Activated CD4-positive, alpha-beta T cell treated with anti-CD3 and anti-CD28 coated beads for 24 hours (primary cell): ENCODE measurements at places on chromosomes 13 and 19.

GRCh38 chr13:52994865-52995264, 33.7 kb upstream of the OLFM4 start:
- DNase-seq: no peak

GRCh38 chr13:51328488-51328887, 11.0 kb upstream of the SERPINE3 start:
- no peak for DNase-seq

- DNase-seq: no peak
These were observed 1.7 kb downstream of the UBE2M start for GRCh38 chr19:58556622-58557220.

GRCh38 chr13:110812869-110813645, 99.6 kb downstream of the ING1 start:
- no peak for DNase-seq

GRCh38 chr19:48962849-48963165, 2.3 kb upstream of the FTL start:
- no peak for DNase-seq

DNA sequence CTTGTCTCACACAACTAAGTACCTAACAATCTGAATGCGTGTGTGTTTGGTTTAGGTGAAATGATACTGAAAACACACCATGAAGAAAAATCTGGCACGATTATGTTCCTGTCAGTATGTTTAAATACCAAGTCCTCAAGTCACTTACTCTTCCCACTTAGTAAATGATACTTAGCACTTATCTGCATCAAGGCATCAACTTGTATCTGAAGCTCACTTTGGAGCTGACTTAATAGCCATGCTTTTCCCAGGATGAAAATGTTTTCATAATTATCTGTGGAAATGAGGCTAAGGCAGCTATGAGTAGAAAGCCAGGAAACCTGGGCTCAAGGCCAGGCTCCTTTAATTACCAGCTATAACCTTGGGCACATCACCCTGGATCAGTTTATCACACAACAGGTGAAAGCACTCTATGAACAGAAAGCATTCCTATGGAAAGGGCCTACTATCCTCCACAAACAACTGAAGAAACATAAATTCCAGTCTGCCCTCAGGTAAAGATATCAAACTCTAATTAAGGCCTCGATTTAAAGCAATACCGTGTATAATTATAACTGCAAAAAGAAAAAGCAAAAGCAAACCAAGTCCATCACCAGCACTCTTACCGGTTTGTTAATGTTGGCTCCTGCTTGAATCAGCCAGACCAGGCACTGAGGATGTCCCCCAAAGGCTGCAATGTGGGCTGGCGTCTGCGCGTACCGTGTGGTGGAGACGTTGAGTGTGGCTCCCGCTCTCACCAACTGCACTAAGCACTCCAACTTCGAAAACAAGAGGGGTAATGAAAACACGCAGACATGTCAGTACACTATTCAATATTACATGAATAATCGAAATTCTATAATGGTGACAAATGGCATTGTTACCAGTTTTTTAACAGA, 4.6 kb downstream of the ANKRD10 start:
- no peak for DNase-seq

GRCh38 chr19:35330475-35330874, 1.5 kb downstream of the CD22 start:
- DNase-seq: no peak

DNA sequence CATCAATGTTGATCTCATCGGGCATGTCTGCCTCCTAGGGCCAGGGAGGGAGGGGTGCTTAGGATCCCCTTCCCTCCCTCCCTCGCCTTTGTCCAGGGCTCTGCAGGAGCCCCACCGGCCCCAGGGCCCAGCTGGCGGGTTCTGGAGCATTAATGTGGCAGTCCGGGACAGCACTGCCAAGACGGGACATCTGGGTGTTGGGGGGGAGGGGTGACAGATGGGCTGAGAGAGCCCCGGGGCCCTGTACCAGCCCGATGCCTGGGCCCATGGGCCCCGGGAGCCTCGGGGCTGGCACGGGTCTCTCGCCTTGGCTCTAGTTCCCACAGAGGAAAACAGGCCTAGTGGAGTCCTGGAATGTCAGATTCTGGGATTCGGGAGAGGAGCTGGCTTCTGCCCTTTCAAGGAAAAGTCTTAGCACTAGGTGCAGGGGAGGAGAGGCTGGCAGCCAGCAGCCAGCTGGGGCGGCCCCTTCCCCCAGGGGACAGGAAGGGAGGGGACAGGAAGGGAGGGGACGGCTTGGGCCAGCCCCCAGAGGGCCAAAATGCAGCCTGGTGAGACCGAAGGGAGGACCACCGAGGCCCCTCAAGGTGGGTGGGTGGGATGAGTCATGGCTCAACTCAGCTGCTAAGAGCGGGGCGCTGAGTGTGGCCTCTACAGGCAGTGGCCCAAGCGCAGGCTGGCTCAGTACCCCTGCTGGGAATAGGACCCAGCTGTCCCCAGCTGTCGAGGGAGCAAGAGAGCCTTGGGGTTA, 3.1 kb downstream of the PPP1R14A start:
- no peak for DNase-seq

- no peak for DNase-seq
These were observed 13.2 kb downstream of the ADGRE3 start for GRCh38 chr19:14661372-14661924.

GRCh38 chr19:50556282-50557008, 11.8 kb downstream of the LRRC4B start:
- DNase-seq: peak; percentile 64

DNA sequence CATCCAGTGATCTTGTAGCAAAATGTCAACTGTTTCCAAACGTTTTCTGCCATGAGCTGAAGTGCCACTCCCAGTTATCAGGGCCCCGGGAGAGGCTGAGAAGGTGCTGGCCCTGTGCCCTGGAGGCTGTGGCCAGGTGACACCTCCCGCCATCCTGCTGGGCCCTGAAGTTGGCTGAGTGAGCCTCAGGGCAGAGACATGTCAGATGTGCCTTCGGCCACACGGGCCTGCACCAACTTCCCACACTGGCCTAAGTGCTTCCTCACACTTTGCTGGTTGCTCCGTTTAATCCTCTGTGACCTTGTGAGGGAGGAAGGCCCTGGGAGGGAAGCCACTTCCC, 4.8 kb downstream of the ADPRHL1 start:
- no peak for DNase-seq

GRCh38 chr19:54449701-54450069, 686 bp downstream of the LENG8 start:
- no peak for DNase-seq

- DNase-seq: no peak
These were observed 57.3 kb downstream of the KLF2 start for GRCh38 chr19:16381756-16382401.

DNA sequence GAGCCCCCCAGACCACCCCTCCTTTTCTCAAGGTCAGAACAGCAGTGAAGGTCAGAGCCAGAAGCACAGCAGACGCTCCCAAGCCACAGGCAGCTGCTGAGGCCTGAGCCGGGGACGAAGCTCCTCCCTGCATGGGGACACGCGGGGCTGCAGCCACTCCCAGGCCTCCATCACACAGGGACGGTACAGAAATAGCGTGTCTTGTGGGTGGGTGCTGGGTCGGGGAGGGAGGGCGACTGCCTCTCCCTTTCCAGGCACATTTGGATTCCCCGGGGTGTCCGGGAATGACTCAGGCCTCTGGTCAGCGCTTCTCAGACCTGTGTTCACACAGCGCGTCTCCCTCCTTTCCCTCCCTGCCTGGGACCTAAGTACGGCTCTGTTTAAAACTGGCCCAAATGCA, 33.2 kb downstream of the RASA3 start:
- no peak for DNase-seq

- no peak for DNase-seq
These were observed 7.9 kb downstream of the ZNF787 start for GRCh38 chr19:56113074-56113632.

- no peak for DNase-seq
These were observed 73.0 kb downstream of the COL4A1 start for GRCh38 chr13:110233951-110234280.

- DNase-seq: no peak
These were observed 2.6 kb upstream of the DHRS12 start for GRCh38 chr13:51806566-51806965.

DNA sequence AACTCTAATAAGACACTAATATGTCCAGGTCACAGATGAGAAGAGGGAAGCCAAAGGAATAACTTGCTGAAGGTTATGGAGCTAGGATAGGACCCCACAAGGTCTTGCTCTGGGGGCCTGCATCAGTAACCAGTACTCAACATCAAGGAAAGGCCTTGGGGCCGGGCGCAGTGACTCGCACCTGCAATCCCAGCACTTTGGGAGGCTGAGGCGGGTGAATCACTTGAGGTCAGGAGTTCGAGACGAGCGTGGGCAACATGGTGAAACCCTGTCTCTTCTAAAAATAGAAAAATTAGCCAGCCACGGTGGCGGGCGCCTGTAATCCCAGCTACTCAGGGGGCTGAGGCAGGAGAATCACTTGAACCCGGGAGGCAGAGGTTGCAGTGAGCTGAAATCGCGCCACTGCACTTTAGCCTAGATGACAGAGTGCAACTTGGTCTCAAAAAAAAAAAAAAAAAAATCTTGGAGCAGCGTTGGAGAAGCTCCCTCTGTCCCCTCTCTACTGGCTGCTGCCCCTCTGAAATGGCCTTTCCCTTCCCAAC, 1.8 kb downstream of the LONP1 start:
- DNase-seq: no peak
